ENCODE measurements at places on chromosomes 16 and 17.

DNA sequence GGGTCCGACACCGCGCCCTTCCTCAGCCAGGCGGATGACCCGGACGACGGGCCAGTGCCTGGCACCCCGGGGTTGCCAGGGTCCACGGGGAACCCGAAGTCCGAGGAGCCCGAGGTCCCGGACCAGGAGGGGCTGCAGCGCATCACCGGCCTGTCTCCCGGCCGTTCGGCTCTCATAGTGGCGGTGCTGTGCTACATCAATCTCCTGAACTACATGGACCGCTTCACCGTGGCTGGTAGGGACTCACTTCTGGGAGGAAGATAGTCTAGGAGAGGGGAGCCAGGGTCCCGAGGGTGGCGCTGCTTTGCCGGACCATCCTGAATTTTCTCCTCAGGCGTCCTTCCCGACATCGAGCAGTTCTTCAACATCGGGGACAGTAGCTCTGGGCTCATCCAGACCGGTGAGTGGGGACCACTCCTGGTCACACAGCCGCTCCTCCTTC, 601 bp downstream of the SPNS1 start:
- no peak for DNase-seq

GRCh38 chr16:4218202-4218601, 23.7 kb downstream of the SRL start:
- no peak for DNase-seq

DNA sequence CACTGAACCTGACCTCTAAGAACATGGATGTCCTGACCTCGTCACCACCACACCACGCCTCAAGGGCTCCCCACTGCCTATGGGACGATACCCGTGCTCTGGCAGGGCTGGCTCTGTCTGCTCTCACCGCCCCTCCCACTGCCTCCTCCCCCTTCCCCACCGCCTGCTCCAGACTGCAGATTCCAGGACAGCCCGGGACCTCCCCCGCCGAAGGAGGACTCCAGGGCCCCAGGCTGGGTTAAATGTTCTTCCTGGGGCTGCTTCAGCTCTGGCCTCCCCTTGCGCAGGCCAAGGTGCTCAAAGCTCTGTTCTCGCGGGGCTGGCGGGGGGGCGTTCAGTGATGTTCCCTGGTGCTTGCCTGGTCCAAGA, 3.1 kb downstream of the NPW start:
- no peak for DNase-seq

DNA sequence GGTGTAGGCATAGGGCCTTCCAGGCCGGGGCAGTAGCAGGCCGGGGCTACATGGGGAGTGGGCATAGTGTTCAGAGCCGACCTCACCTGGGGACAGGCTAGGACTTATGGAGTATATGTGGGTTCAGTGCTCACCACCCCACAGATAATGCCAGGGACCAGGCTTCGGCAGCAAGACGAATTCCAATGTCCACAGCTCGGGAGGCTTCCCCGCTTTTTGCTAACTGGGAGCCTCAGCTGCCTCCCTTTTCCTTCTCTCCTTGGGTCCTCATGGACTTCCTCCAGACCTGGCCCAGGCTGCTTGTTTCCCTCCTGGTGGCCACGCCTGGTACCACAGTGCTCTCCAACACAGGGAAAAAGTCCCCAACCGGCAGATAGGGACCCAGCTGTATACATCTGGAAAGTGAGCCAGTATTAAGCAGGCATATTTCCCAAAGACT, 20.1 kb upstream of the SLC46A1 start:
- no peak for DNase-seq

GRCh38 chr16:85838381-85838780, 38.9 kb downstream of the COX4I1 start:
- DNase-seq, result no peak

GRCh38 chr16:20364051-20364450, 11.5 kb upstream of the UMOD start:
- no peak for DNase-seq

GRCh38 chr17:38667099-38667786, 7.5 kb downstream of the EPOP start:
- DNase-seq, result peak; percentile 25

DNA sequence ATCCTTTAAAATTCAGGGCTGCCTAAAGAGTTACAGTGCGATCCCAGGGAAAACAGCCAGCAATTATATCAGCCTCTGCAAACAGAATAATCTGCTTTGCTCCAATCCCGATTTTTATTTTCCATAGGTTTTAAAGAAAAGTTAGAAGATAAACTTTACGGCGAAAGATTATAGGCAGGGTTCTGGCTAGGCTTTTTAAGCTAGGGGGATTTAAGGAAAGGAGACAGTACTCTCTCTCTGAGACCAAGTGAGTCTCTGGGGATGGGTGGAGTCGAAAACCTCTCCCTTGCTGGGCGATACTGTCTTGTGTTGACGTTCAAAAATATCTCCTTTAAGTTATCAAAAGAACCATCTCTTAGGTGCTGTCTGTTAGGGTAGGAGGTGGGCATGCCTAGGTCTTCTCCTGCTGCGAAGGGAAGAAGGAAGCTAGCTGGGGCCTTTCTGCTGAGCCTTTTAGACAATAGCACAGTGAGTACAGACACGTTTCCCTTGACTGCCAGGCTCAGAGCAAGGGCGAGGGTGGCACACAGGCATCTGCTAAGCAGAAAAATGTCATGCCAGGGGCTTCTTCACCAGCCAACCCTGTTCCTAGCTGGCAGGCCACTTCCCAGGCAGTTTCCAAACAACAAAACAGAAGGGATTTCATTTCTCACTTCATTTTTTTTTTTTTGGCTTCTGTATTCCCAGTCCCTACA, 167.9 kb upstream of the MAF start:
- DNase-seq, result no peak

GRCh38 chr16:73483934-73484711, 436.2 kb upstream of the ZFHX3 start:
- DNase-seq, result no peak

DNA sequence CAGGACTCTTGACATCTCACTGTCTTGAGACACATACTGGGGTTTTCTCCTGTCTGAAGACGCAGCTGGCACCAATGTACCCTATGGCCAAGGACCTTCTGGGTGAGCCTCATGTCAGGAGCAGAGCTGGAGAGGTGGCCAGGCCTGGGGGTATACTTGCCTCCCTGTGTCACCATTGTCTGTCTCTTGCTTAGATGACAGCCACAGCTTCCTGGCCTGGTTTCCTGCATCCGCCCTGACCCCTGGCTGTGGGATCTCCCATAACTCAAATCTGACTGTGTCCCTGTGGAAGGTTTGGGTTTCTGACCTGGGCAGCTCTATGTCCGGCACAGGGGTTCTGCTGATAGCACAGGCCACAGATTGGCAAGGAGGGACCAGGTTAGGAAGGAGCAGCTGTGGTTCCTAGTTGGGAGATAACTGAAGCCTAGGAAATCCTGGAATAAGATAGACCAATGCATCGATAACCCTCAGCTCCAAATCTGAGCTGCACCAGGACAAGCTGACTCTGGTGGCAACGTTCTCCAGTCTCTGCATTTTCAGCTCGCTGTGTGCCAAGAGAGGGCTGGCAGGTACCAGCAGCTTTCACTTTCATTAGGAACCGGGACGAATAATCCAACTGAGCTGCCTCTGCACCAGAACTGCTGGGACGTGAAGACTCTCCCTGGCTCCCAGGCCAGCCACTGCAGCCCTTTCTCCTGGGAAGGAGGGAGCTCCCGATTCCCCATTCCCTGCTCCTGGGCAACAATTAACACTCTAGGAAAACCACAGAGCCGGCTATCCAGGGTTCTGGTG, 5.0 kb downstream of the DEXI start:
- no peak for DNase-seq

DNA sequence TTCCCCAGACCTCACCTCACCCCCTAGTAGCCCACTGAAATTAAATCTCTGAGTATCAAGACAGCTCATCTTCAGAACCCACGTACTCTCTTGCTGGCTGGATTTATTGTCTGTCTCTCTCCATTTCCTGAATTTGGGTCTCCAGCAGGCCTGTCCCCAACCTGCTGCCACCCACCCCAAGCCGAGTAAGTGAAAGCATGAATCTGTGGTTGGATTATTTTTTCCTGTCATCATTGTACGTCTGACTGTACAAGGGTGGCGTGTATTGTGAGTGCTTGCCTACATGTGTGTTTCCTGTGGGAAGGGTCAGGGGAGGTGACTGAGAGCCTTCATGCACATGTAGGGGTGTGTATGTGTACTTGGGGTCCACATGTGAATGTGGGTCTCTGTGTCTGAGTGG, 5.4 kb downstream of the TNP2 start:
- DNase-seq, result no peak

- DNase-seq, result no peak
Observed at GRCh38 chr16:59210955-59211541, 476.9 kb upstream of the GOT2 start.

GRCh38 chr17:4768298-4768697, 3.4 kb upstream of the TM4SF5 start:
- DNase-seq, result no peak

- DNase-seq, result no peak
Observed at GRCh38 chr16:11836650-11837244, 14.6 kb downstream of the RSL1D1 start.

DNA sequence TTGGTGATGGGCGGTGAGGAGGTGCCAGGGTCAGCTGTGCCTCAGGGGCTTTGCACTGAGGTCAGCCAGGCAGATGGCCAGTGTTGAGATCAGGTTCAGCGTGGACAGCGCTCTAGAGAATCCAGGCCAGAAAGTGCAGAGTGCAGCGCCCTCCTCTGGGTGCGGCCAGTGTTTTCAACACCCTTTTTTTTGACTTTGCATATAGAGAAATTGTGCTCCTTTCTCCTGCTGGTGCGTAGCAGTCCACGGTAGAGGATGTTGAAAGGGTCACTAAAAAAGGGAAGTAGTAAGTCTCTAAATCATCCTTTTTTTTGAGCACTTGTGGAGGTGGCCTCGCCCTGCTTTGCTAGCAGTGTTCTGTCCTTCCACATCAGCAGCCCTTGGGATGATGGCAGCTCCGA, 53.9 kb downstream of the BANP start:
- DNase-seq, result no peak

GRCh38 chr16:89657442-89658220, at the start of the genes CHMP1A and SPATA33:
Gene CHMP1A, minus strand, starts transcription at chr16:89657708. Its CDS starts 120 bp downstream, at chr16:89657588.
Gene SPATA33, plus strand, starts transcription at chr16:89657836. Its CDS starts 76 bp downstream, at chr16:89657912.
- DNase-seq, result peak; percentile 80

Data from stimulated activated CD8-positive, alpha-beta memory T cell treated with anti-CD3 and anti-CD28 coated beads, Interleukin-4, amount 100 ng/mL, for 1 hour (primary cell).